Fibroblast of skin of scalp (primary cell): ENCODE measurements at places on chromosomes 7 and 10.

- DNase-seq: peak; percentile 89
These were observed 24.5 kb downstream of the RPA3 start for GRCh38 chr7:7693881-7694280.

- DNase-seq: no peak
These were observed 7.0 kb downstream of the PSD start for GRCh38 chr10:102411341-102412255.

GRCh38 chr7:143381427-143382125 lies 431 bp downstream of the ZYX start:
- peak; percentile 83 for DNase-seq

- DNase-seq: no peak
These were observed 227.7 kb downstream of the FANK1 start for GRCh38 chr10:126124046-126124445.

DNA sequence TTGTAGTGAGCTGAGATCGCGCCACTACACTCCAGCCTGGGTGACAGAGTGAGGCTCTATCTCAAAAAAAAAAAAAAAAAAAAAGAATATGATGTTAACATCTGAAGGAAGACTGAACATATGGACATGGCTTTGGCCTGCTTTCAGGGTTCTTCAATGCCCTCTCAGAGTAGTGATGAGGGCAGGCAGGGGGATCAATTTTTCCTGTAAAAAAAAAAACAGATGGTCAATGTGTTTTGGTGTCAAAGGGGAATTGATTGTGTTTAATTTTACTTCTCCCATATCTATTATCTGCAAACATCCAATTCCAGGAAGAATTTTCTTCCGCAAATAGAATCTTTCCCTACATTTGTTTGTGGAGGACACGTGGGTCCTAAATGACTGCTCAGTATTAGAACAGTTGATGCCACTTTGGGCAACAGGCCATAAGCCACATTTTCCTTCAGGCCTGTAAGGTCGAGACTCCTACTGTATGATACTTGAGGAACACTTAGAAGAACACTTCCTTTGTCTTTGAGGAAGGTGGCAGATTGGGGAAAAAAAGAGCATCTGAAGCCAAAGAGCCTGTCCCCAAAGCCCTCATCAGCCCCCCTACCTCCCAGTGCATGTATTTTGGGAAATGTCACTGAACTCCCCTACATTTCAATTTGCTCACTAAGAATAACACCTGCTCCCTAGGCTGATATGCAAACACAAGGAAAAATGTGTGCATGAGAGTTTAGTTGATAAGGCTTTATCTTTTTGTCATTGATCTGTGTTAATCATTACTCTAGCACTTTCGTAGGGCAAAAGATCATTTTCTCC lies 28.3 kb downstream of the MGAM2 start:
- DNase-seq: no peak

- DNase-seq: no peak
These were observed 56.1 kb downstream of the FEZF1 start for GRCh38 chr7:122248472-122248871.

GRCh38 chr7:97007583-97007861 lies 2.2 kb downstream of the DLX6 start:
- no peak for DNase-seq

GRCh38 chr7:130144312-130145171 lies 60.7 kb downstream of the TMEM209 start:
- peak; percentile 90 for DNase-seq

DNA sequence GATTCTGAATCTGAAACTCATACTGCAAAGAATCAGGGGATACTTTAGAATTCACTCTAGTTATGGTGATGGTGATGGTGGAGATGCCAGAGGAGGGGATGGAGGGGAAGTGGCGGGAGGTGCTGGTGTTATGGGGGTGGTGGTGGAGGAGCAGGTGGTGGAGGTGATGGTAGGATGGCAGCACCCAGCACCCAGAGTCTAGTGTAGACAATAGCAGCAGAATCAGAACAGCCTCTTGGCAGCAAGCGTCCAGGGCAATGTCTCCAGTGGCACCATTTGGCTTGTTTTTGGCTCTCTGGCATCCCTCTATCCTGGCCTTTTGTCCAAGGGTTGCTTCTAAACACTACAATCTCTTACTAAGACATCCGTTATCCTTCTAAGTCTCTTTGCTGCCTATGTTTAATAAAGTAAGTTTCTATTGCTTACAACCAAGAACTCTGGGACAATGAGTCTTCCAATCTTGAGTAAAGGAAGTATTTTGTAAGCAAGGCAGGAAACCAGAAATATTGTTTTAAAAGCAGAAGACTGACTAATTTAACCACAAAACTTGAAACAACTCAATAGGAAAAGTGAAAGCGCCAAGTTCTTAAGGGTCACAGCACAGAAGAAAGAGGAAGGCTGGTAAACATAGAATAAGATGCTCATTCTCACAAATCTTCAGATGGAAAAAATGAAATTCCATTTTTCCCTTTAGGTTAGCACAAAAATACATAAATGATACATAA lies 42.4 kb upstream of the GDF10 start:
- DNase-seq: peak; percentile 31

- no peak for DNase-seq
These were observed 15.5 kb downstream of the TECPR1 start for GRCh38 chr7:98236355-98237185.

GRCh38 chr7:25727446-25727845 lies 424.6 kb upstream of the NFE2L3 start:
- no peak for DNase-seq

GRCh38 chr7:116224492-116225098 lies 14.3 kb downstream of the TES start:
- DNase-seq: peak; percentile 39

DNA sequence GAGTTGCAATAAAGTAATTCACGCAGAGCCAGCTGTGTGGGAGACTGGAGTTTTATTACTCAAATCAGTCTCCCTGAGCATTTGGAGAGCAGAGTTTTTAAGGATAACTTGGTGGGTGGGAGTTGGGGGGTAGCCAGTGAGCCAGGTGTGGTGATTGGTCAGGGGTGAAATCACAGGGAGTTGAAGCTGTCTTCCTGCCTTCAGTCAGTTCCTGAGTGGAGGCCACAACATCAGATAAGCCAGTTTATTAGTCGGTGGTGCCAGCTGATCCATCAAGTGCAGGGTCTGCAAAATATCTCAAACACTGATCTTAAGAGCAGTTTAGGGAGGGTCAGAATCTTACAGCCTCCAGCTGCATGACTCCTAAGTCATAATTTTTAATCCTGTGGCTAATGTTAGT lies 3.3 kb upstream of the CYP51A1 start:
- no peak for DNase-seq

DNA sequence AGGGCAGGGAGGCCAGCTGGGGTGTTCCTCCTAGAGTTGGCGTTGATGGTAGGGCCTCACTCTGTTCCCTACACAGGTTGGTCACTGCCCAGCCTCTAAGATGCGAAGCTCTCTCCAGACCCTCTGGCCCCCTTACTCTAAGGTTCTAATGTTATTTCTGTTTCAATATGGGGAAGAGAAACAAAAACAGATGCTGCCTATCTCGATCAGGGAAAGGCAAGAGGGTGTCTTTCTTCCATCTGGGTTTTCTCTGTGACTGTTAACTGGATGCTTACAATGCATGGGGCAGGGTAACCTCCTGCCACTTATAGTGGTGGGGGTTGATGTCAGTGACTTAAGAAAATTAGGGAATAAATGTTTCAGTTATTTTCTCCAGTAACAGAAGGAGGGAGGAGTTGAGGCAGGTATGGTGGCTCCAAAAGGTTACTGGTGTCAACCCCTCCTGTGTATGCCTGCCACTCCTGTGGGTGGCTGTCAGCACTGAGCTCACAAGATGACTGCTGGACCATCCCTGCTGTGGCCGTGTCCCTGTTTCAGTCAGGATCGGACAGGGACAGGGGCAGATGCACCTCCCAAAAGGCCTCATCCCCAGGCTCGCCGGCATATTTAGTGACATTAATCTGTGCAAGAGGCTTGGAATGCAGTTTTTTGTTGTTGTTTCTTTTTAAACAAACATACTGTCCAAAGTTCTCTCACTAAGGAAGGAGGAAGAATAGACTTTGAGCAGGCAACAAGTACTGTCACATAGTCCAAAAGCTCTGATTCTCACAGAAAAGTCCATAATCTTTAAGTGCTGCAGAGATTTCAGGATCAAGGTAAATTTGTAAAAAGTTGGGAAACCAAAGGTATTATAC lies 39.6 kb upstream of the SYPL1 start:
- DNase-seq: no peak

GRCh38 chr7:25900245-25900644 lies 251.8 kb upstream of the NFE2L3 start:
- no peak for DNase-seq

GRCh38 chr10:67662415-67662814 lies 33.6 kb downstream of the CTNNA3 start:
- no peak for DNase-seq

GRCh38 chr7:69989551-69989950 lies 391.3 kb downstream of the AUTS2 start:
- DNase-seq: no peak

GRCh38 chr7:127911968-127912511 lies 119.2 kb downstream of the LRRC4 start:
- DNase-seq: no peak

GRCh38 chr10:45627412-45628048 lies 45.0 kb downstream of the ZFAND4 start:
- DNase-seq: no peak

DNA sequence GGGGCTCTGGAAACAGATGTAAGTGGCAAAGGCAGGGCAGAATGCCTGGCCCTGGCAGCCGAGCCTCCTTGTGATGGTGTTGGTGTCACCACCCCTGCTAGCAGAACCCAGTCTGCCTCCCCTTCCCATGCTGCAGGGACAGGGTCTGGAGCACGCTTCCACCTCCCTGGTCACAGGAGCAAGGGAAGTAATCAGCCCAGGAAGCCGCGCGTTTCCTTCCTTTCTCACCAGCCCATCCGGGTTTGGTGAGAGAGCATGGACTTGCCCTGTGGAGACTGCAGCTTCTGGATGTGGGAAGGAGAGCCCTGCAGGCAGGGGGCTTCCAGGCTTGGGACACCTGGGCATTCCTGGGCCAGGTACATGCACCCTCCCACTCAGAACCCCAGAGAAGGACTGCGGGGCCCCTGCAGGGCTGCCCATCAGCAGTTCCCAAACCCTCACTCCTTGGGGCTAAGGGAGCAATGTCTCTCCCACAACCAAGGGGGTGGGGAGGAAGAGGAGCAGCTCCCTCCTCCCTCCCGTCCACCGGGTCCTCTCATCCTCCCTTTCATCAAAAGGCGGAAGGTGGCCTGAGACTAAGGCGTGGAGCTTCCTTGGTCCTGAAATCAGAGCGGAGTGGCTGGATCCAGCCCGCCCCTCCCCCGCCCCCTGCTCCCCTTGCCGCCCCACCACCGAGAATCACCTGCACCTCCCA lies 1.8 kb downstream of the MMRN2 start:
- no peak for DNase-seq
